Fibroblast of lung (primary cell): ENCODE measurements at places on chromosomes 13 and 19.
A peak's percentile ranks its signal among the peaks of the same experiment; 100 is the strongest.

- peak; percentile 83 for DNase-seq
Measured at GRCh38 chr19:41175801-41176777, 16.9 kb upstream of the CYP2S1 start.

DNA sequence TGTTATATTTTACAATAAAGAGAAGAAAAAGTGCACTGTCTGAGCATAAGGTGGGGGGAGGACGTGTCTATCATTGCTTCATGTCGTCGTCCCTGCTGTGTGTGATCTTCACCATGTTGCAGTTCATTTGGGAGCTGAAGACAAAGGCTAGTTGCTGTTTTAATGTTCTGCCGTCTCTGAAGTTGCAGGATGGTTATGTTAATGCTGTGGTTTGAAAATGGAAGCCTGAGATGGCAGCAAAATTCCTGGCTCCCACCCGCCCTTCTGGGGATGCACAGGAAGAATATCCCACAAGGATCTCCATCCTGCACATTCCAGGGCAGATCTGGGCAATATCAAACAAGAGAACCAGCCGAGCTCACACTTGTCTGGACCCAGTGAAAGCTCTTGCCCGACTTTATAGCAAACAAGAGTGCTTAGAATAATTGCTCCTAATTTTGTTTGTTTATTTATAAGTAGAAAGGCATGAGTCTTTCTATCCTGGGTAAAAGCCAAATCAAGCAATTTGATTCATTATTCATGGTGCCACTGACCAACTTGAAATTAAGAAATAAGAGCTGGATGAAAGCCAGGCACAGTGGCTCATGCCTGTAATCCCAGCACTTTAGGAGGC is 110.3 kb upstream of the ABCC4 start:
- peak; percentile 15 for DNase-seq

DNA sequence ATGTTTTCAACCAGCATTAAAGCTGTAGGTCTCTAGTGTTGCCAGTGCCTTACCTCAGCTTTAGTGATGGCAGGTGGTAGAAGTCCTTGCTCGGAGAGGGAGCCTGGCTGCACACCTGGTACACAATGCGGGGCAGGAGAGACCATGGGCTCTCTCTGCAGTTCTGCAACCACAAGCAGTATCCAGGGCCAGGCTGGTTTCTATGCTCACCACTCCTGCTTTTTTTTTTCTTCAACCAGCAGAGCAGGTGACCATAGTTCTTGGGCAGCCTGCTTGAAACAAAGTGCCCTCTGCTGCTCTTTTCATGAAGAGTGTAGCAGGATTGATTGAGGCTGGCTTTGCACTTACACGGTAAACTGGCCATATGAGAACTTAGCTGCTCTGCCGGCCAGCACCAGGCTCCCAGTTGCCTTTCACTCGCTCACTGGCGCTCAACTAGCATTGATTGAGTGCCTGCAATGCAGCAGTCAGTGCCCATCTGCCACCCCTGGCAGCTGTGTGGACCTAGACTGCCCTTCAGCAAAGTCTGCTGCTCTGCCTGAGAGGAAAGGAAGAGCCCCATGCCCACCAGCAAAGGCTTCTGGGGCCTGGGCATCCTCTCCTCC is 4.4 kb upstream of the CHAMP1 start:
- DNase-seq = no peak

GRCh38 chr13:113729187-113730019 is 29.6 kb upstream of the TMEM255B start:
- no peak for DNase-seq

- peak; percentile 62 for DNase-seq
Measured at GRCh38 chr13:30308548-30308947, 1.2 kb upstream of the KATNAL1 start.

DNA sequence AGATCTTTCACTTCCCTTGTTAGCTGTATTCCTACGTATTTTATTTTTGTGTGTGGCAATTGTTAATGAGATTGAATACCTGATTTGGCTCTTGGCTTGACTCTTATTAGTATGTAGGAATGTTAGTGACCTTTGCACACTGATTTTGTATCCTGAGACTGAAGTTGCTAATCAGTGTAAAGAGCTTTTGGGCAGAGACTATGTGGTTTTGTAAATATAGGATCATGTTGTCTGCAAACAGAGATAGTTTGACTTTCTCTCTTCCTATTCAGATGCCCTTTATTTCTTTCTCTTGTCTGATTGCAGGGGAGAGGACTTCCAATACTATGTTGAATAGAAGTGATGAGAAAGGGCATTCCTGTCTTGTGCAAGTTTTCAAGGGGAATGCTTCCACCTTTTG is 160.3 kb upstream of the PCDH20 start:
- DNase-seq = no peak

- DNase-seq = no peak
Measured at GRCh38 chr19:10749435-10750384, 31.8 kb downstream of the DNM2 start.

- DNase-seq = no peak
Measured at GRCh38 chr19:3634496-3635045, 8.0 kb upstream of the CACTIN start.

GRCh38 chr13:100473087-100473486 is 115.5 kb downstream of the GGACT start:
- no peak for DNase-seq

DNA sequence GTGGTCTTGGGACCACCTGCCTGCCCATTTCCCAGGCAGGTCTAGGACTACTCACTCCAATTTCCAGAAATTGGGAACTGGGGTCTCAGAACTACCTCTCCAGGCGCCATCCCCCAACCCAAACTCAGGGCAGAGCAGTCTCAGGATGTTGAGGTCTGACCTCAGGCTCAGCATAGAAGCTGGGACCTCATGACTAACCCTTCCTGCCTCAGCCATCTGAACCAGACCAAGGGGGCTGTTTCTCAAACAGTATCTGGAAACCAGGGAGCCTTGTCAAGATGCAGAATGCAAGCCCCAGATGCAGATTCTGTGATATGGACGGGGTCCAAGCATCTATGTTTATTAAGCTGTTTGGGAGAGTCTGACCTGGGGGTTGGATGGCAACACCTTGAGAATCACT is 1.3 kb downstream of the FBXW9 start:
- DNase-seq = no peak

DNA sequence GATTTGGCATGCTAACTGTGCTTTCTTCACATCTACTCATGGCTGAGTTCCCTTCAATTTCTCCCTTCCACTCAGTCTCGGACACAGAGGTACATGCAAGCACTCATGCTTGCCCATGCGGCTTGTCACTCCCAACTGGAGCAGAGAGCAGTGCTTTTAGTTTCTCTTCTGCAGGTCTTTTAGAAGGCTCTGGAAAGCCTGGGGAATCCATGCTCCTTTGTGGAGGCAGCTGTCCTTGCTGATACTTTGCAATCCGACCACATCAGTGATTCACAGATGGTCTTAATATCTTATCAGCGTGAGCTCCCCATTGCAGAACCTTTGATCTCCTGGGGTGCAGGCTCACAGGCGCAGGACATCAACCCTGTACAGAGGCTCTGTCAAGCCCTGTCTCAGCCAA is 203.9 kb downstream of the COL4A1 start:
- DNase-seq = no peak

DNA sequence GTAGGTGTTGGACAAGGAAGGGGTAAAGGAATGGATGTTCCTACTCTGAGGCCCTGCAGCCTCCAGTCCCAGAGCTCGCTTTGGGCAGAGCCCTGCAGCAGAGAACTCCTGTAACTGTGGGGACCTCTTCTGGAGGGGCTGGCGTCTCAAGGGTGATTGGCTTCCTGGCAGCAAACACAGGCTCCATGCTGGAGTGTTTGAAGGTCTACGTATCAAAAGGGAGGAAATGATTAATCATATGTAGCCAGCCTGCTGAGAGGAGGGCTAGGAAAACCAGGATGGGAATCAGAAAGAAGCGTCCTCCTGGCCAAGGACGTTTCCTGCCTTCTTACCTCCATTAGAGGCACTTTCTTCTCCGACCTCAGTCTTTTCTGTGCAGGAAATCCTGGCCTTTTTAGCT is 208.5 kb downstream of the TSHZ3 start:
- DNase-seq = peak; percentile 82

DNA sequence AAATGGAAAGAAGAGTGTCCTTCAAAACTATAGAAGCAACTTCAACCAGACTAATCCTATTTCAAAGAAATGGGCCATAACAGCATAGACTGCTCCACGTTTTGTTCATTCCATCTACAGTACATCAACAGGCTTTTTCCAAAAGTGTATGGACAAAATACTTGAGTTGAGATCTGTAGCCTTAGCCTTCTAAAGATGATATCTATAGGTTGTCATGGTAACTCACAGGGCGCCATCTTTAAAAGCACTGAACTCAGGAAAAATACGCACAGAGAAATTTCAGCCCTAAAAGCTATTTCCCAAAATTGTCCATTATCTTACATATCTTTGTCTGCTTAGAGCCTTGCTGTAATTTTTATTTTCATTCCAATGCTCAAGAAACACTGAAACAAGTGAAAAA is 439.4 kb upstream of the NBEA start:
- DNase-seq = no peak

DNA sequence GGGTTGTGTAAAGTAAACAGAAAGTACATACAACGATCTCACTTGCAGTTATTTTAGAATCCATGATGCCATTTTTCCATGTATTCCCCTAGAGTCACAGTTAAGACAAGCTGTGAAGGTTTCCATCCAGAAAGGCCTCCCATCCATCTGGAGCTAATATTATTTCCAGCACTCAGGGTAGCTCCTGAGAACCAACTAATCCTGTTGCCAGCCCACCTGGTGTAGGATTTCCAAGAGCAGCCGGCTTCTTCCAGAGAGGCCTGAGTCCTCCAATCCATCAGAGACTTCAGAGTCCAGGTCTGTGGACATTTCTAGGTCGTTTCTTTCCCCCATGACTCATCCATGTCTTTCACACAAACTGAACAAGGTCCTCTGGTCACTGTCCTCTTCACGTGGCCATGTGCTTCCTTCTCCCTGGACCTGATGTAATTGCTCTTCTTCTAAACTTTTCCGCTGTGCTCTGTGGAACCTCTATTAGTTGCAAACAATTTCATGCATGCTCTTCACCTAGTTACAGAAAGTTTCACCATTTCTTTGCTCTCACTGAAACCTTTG is 270.3 kb upstream of the TMTC4 start:
- DNase-seq = no peak

- DNase-seq = peak; percentile 11
Measured at GRCh38 chr13:26759907-26760831, at the start of gene GPR12. TSS of gene GPR12 (minus strand) at chr13:26760786. CDS start at chr13:26759827, 959 bp downstream.

- no peak for DNase-seq
Measured at GRCh38 chr13:35025314-35025713, 83.2 kb downstream of the NBEA start.

GRCh38 chr19:32318884-32319520 is 26.4 kb upstream of the ZNF507 start:
- no peak for DNase-seq

GRCh38 chr13:46126552-46127357 is 21.9 kb upstream of the CPB2 start:
- peak; percentile 49 for DNase-seq

GRCh38 chr19:45920458-45920857 is 5.9 kb upstream of the NANOS2 start:
- DNase-seq = no peak

DNA sequence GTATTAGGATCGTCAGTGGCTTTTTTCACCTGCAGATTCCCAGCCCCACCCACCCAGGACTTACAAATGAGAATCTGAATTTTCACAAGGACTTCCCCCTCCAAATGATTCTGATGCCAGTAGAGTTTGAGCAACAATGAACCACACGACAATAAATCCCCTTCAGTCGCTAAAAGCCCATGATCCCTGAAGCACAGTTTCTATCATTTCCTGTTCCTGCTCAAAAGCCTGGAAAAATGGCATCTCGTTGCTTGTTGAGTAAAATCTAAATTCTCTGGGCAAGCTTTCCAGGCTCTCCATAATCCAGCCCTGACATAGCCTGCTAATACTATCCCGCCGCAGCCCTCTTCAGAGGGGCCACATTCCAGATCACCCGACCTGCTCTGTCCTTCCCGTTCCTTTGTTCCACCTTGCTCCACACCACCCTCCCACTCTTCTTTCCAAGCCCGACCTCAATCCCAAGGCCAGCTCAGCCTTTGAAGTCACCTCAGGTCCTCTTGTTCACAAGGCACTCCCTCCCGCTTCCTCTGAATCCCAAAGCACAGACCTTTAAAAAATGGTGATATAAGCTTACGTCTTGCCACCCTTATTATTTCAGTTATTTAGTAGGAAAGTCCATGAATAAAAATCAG is 67.9 kb downstream of the NUFIP1 start:
- DNase-seq = no peak

GRCh38 chr19:39212375-39212742 is 8.3 kb upstream of the SYCN start:
- DNase-seq = no peak

GRCh38 chr13:111074826-111075225 is 40.3 kb upstream of the ARHGEF7 start:
- no peak for DNase-seq

DNA sequence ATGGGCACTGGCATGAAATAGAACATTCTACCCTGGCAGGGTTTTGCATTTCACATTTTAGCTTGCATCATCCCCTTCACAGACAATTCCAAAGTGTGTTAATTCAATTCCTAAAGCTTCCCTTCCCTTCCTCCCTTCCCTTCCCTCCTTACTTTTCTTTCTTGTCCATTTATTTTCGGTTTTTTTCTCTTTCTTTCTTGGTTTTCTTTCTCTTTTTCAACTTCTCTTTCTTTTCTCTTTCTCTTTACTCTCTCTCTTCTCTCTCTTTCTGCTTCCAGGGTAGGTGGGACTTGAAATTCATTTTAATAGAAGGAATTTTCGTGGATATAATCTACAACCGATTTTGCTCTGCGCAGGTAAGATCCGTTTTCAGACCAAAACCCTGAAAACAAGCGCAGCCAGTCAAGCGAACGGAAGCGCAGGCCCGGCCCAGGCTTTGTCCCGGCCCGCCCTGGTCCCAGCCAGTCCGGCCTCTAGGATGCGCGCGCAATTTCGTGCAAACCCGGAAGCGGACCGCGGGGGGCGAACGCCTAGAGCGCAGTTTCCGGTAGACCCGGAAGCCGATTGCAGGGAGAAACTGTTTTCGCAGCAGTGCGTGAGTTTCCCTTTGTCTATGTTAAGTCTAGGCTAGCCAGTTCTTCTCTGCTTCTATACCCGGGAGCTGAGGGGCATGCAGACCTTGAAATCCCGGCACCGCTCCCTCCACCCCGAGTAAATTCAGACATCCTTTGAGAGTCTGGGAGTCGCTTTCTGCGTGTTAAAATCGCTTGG is at the start of gene ZNF528:
Gene ZNF528 (plus strand): TSS at position 540 of the 771 bp plus-strand sequence. CDS start 4,165 bp downstream, outside the sequence.
- DNase-seq = peak; percentile 95

- peak; percentile 78 for DNase-seq
Measured at GRCh38 chr13:77429320-77430142, 102.6 kb upstream of the MYCBP2 start.

DNA sequence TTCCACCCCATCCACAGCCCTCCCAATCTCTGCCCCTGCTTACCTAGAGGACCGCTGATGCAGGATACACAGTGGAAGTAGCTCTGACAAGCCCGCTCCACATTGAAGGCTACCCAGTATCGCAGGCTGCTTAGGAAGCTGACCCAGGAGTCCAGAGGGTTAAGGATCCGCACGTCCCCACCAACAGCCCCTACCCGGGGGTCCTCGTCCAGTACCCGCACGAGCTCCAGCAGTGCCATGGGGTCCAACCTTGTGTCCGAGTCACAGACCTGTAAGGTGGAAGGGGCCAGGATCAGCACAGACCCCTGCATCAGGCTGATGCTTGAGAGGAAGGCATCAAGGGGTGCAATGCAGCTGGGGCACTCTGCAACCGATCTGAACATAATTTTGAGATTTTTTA is 6.9 kb downstream of the HAS1 start:
- DNase-seq = no peak

GRCh38 chr13:77868717-77869116 is 49.9 kb downstream of the EDNRB start:
- DNase-seq = no peak
